ENCODE measurements at places on chromosomes 4 and X.
A peak's percentile ranks its signal among the peaks of the same experiment; 100 is the strongest.

DNA sequence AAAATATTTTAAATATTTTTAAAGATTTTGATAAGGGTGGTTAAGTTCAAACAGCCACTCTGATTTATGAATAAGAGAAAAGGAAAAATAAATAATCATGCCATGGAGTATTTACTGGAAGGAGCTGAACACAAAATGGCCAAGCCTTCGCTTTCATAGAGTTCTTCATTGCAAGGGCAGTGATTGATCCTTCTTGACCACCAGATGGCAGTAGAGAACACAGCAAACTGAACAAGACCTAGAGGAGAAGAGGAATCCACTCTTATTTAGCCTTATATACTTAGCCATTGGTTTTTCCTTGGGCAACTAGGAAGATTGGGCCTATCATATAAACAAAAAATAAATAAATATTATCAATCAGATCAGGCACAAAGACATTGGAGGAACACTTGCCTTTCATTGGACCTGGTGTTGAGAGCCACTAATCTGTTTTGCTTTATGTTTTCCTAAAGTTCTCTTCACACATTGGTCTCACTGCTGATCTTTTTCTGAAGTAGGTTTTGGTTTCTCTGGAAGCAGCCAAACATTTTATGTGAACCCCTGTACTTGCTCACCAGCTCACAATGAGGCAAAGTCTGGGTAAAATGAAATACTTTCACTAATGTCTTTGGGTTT is 58.1 kb upstream of the PARM1 start:
- DNase-seq: peak; percentile 65

GRCh38 chrX:27860337-27860736 is 52.5 kb downstream of the MAGEB10 start:
- no peak for DNase-seq

DNA sequence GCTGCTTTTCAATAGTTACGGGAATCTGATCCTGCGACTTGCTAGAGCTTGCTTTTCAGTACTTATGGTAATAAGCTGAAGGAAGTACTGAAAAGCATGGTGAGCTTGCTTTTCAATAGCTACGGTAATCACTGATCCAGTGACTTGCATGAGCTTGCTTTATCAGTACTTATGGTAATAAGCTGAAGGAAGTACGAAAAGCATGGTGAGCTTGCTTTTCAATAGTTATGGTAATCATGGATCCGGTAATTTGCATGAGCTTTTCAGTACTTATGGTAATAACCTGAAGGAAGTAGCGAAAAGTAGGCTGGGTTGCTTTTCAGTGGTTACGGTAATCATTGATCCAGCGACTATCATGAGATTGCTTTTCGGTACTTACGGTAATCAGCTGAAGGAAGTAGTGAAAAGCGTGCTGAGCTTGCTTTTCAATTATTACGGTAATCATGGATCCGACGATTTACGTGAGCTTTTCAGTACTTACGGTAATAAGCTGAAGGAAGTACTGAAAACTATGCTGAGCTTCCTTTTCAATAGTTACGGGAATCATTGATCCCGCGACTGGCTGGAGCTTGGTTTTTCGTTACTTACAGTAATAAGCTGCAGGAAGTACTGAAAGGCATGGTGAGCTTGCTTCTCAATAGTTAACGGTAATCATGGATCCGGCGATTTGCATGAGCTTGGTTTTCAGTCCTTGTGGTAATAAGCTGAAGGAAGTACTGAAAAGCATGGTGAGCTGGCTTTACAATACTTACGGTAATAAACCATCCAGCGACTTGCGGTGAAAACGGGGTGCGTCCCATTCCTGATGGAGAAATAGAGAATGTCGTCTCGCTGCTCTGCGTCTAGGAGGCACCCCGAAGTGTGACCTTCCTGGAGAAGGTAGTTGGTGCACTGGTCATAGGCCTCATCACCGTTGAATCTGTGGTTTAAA is 6.5 kb downstream of the CRLF2 start:
- DNase-seq: no peak

DNA sequence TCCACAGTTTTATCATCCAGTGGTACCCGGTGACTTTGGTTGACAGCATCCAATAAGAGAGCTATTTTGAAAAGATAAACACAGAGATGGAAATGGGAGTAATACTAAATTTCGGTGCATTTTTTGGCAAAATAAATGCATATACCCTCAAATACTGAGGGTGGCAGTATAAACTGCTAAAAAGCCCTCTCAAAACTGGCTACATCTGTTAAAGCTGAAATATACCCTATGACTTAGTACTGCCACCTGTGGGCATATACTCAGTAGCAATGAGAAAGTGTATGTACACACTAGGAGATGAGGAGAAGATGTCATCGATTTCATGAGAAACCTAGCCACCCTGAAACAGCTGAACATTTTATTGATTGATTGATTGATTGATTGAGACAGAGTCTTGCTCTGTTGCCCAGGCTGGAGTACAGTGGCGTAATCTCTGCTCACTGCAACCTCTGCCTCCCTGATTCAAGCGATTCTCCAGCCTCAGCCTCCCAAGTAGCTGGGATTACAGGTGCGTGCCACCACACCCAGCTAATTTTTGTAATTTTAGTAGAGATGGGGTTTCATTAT is 12.2 kb upstream of the TMEM128 start:
- DNase-seq: peak; percentile 9

DNA sequence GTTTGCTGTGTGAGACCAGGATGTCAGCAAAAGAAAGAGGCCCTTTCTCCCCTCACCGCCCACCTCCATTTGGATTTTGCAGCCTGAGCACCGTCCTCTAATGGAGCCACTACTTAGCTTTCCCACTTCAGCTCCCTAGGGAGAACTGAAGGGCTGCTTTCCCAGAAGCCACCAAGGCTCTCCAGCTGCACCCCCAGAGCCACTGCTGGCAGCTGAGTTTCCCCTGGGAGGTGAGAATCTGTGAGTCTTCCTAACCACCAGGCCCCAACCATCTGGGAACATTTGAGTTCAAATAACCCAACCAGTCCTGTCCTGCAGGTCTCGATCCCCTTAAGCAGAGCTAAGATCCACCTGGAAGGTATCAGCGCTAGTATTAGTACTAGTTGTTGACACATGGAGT is 173.1 kb upstream of the USP9X start:
- peak; percentile 68 for DNase-seq

GRCh38 chrX:9312922-9313867 is 151.7 kb upstream of the TBL1X start:
- peak; percentile 4 for DNase-seq

DNA sequence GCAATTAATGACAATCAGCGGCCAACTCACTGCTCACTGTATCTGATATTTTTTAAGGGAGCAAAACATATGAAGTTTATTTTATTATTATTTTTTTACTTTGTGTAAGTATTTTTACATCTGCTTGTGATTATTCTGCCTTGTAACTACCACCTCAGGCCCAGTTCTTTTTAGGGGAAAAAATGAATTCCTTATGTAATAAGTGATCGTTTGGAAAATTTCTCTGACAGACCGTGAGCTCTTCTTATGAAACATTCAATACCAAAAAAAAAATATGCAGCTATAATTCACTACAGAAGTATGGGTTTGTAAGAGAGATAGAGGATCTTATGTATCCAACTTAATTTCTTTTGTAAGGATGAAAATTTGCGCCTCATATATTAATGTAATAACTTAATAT is 33.5 kb upstream of the STOX2 start:
- DNase-seq: no peak

GRCh38 chr4:533318-534100 is 34.5 kb downstream of the PIGG start:
- DNase-seq: no peak

GRCh38 chr4:7967501-7968261 is 28.0 kb upstream of the AFAP1 start:
- no peak for DNase-seq

DNA sequence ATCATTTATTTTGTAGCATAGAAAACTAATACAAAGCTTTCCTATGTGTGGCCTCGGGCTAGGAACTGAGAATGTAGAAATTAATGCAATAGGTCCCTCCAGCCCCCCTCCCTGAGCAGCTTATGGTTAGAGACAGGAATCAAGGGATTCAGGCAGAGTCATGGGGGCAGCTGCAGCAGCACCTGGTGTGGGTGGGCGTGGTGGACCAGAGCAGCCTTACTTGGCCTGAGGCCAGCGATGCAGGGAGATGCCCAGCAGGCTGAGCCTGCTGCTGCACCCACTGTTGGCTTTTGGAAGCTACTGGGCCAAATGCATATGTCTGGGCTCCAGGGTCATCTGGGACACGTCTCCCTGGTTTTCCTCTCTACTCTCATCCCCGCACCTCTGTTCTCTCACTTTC is 74.0 kb downstream of the STK32B start:
- peak; percentile 31 for DNase-seq

All from NCI-H1436 (cell line).